NCI-H2081 treated with DMSO at 0.1 percent for 48 hours (cell line): ENCODE measurements at places on chromosomes 3 and 15.

GRCh38 chr3:73243740-73244139 is 182.3 kb downstream of the EBLN2 start:
- no peak for DNase-seq

DNA sequence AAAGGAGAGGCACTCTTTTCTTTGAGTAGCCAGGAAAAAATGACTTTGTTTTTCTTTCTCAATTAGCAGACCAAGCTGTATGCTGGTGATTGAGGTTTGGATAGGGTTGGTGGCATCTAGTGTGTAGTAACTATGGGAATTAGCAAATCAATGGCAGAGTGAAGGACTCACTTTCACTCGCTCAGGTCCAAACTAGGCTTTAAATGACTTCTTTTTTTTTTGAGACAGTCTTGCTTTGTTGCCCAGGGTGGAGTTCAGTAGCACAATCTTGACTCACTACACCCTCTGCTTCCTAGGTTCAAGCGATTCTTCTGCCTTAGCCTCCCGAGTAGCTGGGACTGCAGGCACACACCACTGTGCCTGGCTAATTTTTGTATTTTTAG is 35.9 kb downstream of the PRKCI start:
- no peak for DNase-seq

- no peak for DNase-seq
Observed at GRCh38 chr3:72997421-72997961, 880 bp downstream of the PPP4R2 start.

DNA sequence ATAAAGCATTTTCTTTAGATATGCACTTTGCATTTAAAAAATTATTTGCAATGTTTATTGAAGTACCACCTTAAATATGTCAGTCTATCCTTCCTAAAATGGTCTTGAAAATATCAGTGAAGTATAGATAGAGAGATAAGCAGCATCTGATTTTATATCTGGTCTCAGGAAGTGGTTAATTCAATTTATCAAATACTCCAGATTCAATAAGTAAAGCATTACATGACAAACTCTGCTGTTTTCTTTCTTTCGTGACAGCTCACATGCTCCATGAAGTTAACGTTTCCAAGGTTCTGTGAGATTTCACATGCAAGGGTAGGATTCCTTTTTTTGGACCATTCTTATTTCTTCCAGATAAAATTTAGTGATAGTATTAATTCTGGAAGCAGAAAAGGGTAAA is 775.4 kb upstream of the ROBO1 start:
- DNase-seq = no peak

DNA sequence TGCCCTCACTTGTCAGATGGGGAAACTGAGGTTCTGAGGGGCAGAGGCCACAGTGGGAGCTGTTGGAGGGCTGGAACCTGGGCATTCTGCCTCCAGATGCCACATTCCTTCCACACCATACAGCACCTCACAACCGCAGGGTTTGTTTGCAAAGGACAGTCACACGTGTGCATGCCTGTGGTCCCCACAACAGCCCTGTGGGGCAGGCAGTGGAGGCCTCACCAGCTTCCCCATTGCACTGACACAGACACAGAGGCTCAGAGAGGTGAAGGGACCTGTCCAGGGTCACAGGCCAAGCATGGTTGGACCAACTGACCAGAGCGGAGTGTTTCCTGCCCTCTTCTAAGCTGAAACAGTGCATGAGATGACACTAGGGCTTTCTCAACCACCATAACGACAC is 75.2 kb upstream of the SEC13 start:
- no peak for DNase-seq

GRCh38 chr3:112776000-112776399 is 70.7 kb downstream of the CD200R1L start:
- no peak for DNase-seq

- DNase-seq = no peak
Observed at GRCh38 chr3:139238281-139239030, 105.4 kb upstream of the MRPS22 start.

- DNase-seq = no peak
Observed at GRCh38 chr3:130960139-130960795, 66.4 kb downstream of the ASTE1 start.

- DNase-seq = no peak
Observed at GRCh38 chr3:108123326-108123725, 32.5 kb upstream of the CD47 start.

GRCh38 chr15:82892573-82892972 is 59.9 kb downstream of the HOMER2 start:
- no peak for DNase-seq

- no peak for DNase-seq
Observed at GRCh38 chr3:86634361-86634760, 356.6 kb downstream of the VGLL3 start.

GRCh38 chr15:26682598-26683164 is 90.2 kb downstream of the GABRB3 start:
- no peak for DNase-seq
